ENCODE measurements at places on chromosomes 2 and 18.

- no peak for DNase-seq
Measured at GRCh38 chr2:224870341-224870740, 154.2 kb upstream of the CCDC195 start.

DNA sequence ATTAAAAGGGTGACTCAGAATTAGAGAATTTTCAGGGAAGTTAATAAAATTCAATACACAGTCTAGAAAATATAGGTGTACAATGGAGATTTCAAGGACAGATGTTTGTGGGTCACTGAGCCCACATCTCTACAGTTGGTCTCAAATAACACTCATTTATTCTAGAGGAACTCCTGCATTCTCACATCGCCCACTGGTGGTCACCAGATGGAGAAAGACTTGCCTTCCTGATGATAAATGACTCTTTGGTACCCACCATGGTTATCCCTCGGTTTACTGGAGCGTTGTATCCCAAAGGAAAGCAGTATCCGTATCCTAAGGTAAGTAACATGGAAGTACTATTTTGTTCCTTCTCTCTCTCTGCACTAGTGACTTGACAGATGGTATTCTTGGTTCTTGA lies 1297.1 kb downstream of the DPP10 start:
- DNase-seq, result no peak

DNA sequence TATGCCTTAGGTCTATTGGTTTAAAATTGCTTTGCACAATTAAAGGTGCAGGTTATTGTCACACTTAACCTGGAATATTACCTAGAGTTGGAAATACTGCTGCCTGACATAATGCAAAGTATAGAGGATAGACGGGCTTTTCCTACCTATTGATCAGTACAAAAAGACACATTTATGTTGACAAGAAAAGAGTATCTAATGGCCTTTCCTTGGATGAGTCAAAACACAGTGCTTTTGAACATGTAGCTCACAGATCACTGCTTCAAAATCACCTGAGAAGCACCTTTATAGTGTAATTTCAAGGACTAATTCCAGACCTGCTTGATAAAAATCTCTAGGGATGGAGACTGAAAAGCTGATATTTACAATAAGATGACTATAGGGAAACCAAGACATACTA lies 262.8 kb downstream of the DCC start:
- DNase-seq, result no peak

- no peak for DNase-seq
Measured at GRCh38 chr2:151315381-151315903, 26.0 kb upstream of the NMI start.

DNA sequence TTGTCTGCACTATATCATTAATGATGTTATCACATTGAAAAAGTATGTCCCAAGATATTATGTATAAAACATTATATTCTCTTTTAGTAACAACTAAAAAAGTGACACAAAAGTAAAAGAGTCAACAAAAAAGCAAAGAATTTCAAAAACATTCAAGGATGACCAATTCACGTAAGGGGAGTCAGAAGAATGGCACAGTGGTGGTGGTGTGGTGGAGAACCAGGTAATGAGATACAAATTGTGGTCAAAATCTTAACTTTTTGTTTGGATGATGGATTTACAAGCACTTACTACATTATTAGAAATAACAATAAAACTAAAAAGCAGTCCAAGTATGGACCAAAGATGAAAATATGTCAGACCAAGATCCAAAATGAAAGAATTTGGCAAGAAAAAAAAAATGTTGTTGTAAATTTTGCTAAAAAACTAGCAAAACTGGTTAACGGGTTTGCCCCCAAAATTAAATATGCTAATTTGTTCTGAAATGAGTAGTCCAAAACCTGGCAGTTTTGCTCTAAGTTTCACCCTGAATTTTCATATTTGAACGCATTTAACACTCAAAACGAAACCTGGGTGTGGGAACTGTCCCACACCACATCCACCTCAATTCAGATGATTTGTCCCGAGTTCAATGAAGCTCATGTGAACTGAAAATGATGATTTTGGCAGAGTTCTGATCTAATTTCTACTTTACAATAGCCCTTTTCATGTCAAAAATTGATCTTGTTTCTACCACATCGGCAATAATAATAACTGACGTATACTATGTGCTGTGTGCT lies 135.8 kb downstream of the IKZF2 start:
- DNase-seq, result no peak

GRCh38 chr2:199485732-199486335 lies 28.1 kb upstream of the SATB2 start:
- no peak for DNase-seq

GRCh38 chr2:127012215-127012614 lies 94.7 kb downstream of the BIN1 start:
- no peak for DNase-seq

DNA sequence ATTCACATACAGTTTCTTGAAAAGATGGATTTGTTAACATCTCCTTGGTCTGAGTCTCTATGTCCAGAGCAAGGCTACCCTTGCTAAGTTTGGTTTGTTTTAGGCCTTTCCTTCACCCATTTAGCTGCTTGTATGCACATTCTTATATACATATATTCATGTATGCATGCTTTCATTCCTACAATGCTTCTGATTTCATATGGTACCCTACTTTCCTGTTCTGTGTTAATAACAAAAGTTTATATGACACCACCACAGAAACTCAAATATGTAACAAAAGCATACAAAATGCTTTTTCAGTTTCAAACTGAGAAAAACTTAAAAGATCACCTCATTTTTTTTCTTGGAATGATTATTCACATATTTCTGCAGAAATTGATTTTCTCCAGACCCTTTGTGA lies 39.4 kb downstream of the OSGEPL1 start:
- no peak for DNase-seq

GRCh38 chr18:77167251-77167650 lies 34.7 kb upstream of the MBP start:
- no peak for DNase-seq

DNA sequence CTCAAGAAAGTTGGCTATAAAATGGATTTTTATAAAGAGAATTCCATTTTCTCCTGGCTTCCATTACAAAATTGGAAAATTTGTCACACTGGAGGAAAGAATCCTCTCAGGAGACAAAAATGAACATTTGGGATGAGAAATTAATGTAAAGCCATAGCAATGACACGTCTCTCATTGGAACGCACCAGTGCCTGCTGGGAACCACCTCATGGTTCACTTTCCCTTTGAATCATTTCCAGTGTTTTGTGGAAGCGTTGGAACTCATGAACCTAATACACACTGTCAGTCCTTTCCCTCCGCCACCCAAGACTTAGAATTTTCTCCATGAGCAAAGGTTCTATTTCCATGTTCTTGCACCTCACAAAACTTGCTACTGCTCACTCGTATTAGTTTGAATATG lies 21.0 kb upstream of the NRP2 start:
- no peak for DNase-seq

- DNase-seq, result no peak
Measured at GRCh38 chr2:167626961-167627360, 620.4 kb downstream of the STK39 start.

GRCh38 chr2:74558284-74559230 lies 4.0 kb downstream of the DOK1 start:
- no peak for DNase-seq

DNA sequence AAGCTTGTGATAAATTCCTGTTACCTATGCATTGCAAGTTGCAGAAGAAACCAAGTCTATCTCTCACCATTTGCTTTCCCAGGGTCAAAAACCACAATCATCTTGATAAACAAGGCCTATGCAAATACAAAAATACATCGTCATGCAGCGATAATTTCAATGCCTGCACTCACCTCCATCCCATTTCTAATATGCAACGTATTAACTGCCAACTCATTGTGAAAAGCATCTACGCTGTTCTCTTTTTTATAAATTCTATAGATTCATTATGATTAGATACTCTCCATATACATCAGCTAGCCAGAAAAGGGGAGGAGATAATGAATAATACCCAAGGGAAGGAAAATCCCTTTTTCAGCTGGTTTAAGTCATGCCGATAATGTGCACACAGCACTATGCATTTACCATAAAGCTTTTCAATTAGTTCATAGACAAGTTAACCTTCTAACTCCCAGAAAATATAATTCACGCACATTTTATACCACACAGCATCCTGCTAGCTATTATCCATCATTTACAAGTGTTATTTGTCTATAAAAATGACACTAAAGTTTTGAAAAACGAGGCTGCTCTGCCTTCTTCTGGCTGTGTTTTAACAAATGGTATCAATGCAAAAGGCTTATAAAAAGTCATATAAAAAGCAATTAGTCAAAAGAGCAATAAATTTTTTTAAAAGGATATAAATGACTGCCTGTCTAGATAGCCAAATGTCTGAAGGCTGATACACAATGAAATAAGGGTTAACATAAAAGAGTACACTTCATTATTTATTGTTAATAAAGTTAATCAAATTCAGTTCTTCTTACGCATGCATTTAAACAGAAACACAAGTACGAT lies 77.6 kb downstream of the AFF3 start:
- DNase-seq, result no peak

DNA sequence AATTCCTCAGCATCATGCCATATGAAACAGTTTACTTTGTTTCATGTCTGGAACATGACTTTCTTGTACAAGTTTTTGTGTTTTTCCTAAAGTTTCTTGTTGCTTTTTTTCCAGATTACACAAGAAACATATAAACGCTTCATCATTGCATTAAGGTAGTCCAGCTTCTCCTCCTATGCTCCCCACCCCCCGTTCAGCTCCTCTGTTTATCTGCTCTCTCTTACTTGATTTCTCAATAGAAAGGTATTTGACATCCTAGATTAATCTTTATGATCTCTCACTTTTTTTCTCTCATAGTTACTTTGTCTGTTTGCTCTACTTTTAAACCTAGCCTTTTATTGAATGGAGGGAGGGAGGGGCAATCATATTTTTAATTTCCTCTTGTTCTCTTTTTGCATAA lies 25.4 kb downstream of the SLC40A1 start:
- no peak for DNase-seq

DNA sequence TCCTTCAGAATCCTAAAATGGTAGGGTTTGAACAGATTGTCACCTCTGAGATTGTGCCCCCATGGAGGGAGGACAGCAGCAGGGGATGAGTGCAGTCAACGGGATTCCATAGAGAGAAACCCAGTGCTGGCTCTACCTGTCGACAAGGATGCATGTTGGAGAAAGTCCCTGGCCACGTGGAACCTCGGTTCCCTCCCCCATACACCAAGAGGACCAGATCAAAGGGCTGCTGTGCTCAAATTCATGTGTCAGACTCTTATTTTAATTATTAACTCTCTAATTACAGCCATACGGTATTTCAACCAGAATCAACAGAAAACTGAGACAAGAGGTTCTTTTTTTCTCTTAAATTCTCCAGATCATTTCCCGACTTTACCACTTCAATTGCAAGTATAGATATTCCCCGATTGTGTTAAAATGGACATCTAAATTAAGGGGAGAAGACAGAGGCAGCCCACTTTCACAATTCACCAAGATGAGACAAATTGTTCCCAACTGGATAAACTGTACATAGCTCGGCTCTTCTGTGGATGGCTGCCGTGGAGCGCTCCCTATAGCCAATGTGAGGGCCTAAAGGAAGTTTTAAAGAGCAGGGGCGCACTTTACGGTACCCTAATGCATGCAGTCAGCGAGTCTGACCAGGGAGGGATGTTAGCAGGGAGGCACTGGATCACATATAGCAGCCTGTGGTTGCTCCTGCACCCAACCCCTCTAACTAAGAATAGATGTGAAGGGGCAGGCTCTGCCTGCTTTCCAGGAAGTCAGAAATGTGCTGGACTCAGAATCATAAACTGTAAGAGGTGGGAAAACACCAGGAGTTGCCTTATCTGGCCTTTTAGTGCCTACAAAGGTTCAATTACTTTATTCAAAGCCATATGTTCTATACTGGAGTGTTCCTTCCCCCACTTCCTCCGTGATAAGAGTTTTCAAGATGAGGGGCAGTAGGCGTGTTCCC lies 123.1 kb downstream of the CACNB4 start:
- no peak for DNase-seq

DNA sequence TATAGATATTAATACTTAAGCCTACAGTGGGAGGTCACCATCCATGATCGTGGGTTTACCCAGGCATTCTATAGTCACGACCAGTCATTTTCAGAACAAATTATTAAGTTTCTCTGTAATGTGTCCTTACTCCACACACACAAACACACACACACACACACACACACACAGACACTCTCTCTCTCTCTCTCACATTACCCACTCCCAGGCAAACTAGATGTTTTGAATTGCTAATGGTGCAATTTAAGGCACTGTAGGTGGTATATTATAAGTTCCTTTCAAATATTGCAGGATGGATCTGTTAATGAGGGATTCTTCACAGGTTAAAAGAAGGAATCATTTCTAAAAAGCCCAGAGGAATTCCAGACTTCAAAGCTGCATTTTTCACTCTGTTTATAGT lies 657.8 kb downstream of the MBD2 start:
- DNase-seq, result no peak

GRCh38 chr2:153828335-153828734 lies 43.4 kb upstream of the GALNT13 start:
- no peak for DNase-seq

GRCh38 chr2:69499242-69499641 lies 62.0 kb upstream of the NFU1 start:
- no peak for DNase-seq

- DNase-seq, result no peak
Measured at GRCh38 chr2:118761771-118762170, 85.7 kb downstream of the EN1 start.

DNA sequence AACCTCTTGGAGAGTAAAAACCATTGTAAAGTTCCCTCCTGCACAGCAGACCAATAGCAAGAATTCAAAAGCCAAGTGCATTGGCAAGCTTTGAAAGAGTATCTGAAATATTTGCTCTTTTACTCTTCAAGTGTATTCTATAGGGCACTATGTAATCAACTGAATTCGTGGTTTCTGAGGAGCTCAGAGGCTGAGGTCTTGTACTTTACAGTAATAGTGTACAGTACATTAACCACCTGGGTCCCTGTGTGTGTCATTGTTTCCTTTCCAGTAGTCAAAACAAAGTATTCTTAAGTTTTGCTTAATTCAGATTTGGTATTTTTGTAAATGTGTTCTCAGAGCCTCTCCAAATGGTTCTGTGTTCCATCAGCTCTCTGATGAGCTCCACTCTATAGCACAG lies 769.7 kb downstream of the LRRTM4 start:
- DNase-seq, result no peak

DNA sequence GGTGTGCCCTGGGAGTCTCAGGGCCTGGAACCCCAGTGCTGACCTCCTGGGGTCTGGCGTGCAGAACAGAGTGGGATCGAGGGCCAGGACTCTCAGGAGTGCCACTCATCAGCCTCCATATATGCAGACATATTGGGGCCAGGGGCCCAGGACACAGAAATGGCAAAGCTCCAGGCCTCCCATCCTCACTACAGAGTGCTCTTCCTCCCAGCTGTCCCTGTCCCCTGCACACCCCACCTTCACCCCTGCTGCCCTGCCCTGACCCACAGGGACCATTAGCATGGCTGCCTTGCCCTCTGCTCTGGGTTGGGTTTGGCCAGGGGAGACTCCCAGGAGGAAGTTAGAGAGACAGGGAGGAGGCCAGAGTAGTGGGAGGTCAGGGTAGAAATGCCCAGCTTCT lies 2.8 kb downstream of the TEX51 start:
- DNase-seq, result no peak

GRCh38 chr2:61787941-61788563 lies 65.8 kb downstream of the FAM161A start:
- DNase-seq, result no peak

GRCh38 chr2:58959996-58960395 lies 718.9 kb upstream of the FANCL start:
- DNase-seq, result no peak
